Panc1 (cell line): ENCODE measurements at places on chromosomes 12 and 14.

DNA sequence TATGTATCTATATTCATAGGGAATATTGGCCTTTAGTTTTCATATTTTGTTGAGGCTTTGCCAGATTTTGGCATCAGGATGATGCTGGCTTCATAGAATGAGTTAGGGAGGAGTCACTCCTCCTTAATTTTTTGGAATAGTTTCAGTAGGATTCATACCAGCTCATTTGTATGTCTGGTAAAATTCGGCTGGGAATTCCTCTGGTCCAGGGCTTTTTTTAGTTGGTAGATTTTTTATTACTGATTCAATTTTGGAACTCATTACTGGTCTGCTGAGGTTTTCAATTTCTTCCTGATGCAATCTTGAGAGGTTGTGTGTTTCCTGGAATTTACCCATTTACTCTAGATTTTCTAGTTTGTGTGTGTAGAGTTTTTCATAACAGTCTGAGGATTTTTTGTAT, 175.2 kb downstream of the EPS8 start:
- DNase-seq: no peak

DNA sequence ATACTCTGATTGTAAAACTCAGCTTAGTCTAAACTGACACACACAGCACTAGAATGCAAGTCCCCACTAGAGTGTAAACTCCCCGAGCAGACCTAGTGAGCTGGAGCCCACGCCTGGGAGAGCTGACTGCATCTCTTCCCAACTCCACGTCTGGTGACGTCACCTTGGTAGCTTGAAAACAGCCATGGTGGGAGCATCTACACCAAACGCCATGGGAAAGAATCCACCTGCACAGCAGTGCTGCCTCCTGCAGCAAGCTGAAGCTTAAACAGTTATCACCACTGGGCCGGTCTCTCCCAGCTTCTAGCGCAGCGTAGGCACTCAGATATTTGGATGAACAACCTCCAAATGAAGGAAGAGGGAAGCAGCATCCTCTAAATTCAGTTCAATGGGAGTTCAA, 4.3 kb upstream of the PAPLN start:
- no peak for DNase-seq

- DNase-seq: peak; percentile 73
Observed at GRCh38 chr12:51531978-51532497, 59.0 kb upstream of the SCN8A start.

GRCh38 chr12:72546106-72546505, 273.9 kb downstream of the TRHDE start:
- no peak for DNase-seq

DNA sequence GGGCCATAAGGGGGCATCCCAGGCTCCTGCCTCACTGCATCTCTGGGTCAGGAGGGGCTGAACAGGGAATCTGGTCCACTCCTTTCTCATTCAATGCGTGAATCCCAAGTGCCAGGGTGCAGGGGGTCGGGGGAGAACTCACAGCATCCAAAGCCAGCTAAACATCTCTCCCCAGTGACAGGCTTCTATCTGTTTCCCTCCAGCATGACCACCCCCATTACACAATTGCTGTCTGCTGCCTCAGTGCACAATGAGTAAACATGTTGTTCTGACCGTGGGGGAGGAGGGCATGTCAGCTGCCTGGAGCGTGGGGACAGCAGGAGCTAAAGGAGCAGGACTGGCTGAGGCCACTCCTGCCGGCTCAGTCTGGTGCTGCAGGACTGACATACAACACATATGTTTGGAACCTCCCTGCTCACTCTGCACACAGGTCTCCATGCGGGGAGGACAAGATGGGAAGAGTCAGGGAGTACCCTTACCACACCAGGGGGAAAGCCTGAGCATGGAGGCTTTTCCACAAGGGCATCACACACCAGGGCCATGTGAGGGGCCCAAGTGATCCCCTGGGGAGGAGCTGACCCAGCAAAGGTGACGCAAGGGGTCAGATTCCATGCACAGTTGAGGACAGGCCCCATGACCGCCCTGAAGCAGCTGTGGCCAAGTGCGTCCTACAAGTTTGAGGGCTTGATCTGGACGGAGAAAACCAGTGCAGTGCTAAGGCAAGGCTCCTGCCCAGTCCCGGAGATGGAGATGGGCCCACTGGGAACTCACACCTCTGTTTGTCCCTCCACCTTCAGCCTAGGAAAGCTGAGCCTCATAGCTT, 1.4 kb downstream of the TNS2 start:
- DNase-seq: no peak

DNA sequence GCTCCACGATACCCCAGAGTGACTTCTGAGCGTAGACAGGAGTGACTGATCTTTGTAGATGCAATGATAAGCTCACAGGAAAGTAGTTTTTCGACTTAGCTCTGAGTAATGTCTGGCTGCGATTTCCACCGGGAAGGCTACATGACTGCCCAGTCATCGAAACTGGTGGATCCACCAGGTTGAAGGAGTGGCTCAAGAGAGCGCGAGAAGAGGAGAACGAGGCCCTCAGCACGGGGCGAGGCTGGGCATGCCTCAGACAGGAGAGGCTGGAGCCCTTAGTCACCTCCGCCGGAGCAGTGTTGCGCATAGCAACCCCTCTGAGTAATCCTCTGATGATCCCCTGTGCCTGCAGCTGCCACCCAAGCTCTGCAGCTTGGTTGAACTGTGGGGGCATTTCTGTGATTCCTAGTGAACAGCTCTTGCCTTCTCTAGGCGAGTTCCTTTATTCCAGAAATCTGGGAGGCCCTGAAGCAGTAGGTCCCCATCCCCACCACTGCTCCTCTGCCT, 25.6 kb downstream of the ELK3 start:
- no peak for DNase-seq

GRCh38 chr14:23384364-23385080, 7.7 kb downstream of the CMTM5 start:
- no peak for DNase-seq

DNA sequence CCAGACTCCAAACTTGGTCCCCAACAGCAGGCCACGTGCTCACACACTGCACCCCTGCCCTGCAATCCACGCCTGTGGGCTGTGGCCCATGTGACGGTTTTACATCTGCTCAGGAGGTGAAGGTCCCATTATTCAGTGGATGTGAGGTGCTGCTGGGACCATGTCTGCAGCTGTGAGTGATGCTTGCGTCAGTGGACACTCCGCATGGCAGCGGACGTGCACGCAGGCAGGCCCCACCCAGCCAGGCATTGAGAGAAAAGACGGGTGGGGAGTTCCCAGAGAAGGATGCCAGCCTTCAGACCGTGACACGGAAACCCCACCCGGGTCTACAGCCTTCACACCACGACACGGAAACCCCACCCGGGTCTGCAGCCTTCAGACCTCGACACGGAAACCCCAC, 67.6 kb downstream of the NOC4L start:
- DNase-seq: no peak

- DNase-seq: no peak
Observed at GRCh38 chr14:58149196-58149595, 2.8 kb downstream of the ARMH4 start.

GRCh38 chr14:99908653-99909250, 115.5 kb downstream of the EML1 start:
- no peak for DNase-seq

DNA sequence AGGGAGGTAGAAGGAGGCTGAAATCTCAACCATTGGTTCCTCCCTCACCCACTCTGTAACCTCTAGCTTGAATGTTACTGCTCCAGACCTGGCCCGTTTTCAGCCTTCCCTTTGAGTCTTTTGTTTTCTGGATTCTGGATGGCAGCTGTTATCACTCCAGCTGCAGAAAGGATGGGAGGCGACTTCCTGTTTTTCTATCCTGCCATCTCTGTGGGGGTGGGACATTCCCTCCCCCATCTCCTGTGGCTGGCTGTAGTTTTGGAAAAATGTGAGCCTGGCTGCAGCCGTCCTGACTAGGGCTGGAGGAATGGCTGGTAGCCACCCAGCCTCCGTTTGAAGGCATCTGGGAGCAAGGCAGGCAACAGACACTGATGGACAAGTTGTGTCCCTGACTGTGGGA, 2.9 kb upstream of the PPFIBP1 start:
- DNase-seq: no peak

DNA sequence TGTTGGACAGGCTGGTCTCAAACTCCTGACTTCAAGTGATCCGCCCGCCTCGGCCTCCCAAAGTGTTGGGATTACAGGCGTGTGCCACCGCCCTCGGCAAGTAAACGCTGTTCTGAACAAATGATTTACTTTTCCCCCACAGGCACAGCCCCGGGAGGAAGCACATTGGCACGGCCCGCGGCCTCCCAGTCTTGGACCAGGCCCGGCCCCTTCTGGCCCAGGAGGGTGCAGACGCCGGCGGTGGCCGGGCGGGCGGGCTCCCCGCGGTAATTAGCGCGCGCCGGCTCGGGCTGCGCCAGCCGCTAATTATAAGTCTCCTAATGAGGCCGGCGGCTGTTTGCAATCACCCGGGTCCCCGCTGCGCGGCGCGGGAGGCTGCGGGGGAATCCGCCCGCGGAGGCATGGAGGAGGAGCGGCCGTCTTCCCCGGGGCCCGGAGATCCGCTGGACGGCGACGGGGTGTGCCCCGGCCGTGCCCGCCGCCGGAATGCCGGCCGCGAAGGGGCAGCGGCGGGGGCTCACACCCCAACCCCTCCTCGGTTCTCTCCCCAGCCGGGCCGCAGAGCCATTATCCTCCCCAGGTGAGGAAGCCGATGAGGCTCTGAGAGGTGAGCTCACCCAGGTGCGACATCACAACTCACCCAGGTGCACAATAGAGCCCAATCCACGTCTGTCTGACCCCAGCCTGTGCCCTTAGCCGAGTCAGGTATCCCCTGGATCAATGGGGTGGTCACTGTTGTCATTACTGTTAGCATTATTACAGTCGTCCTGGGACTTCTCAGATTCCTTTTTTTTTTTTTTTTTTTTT, 3.3 kb upstream of the POP5 start:
- no peak for DNase-seq

DNA sequence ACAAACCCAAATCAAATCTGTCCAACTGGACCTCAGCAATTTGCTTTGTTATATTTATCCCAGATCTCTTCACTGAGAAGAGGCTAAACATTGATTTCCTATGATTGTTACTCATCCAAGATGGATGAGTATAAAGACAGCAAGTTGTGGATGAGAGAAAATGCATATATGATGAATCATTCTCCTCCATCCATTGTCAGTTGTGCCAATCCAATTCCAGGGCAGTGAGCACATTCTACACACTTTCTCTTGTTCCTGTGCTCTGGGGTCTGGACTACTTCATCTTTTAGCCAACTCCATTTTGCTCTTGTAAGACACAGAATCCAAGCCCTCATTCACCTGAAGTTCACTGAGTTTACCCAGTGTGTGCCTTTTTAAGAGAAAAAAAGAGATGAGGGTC, 105.7 kb downstream of the GCH1 start:
- DNase-seq: no peak

- DNase-seq: no peak
Observed at GRCh38 chr12:57025196-57025595, 8.9 kb upstream of the TAC3 start.
